ENCODE measurements at places on chromosomes 5 and 9.

DNA sequence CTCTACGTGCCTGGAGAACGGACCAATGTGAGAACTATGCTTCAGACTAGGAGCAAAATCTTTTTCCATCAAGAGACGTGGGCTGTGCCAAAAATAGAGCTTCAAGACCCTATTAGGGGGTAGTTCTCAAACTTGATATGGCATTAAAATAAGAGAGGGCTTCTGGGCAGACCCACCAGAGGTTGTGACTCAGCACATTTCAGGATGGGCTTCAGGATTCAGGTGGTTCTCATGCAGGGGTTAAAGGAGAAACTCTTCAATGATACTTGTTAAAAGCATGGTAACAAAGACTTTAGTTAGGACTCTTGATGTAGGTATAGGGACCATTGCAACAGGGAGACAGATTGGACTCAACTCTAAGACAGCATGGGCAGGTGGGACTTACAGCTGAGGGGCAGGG, 195.5 kb downstream of the RGS3 start:
- no peak for DNase-seq

- DNase-seq: no peak
Measured at GRCh38 chr9:38347946-38348345, 44.6 kb upstream of the ALDH1B1 start.

GRCh38 chr9:22840641-22841040, 394.0 kb downstream of the DMRTA1 start:
- no peak for DNase-seq

DNA sequence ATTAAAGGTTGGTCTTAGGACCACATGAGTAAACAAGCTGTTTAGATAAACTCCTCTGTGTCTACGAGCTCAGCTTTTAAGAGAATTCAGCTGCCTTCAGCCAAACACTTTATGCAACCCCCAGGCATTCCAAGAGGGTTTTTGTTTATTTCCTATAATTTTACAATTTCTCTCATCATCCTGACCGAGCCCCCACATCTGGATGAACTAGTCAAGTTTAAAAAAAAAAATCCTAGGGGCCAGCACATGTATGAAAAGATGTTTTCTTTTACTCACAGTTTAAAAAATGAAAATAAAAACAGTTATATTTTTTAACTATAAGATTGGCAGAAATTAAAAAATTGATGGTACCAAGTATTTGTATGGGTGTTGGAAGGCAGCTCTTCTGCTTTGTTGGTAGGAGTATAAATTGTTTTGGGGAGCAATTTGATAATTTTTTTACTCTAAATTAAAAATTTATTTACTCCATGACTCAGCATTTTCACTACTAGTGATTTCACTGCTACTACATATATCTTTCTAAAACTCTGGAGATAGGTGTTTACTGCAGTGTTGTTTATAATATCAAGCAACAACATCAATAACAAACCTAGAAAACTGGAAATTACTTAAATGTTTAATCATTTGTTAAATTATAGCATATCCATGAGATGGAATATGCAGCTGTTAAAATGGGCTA, 18.1 kb downstream of the YTHDC2 start:
- DNase-seq: no peak

GRCh38 chr5:96562614-96563013, 99.6 kb upstream of the CAST start:
- DNase-seq: no peak

DNA sequence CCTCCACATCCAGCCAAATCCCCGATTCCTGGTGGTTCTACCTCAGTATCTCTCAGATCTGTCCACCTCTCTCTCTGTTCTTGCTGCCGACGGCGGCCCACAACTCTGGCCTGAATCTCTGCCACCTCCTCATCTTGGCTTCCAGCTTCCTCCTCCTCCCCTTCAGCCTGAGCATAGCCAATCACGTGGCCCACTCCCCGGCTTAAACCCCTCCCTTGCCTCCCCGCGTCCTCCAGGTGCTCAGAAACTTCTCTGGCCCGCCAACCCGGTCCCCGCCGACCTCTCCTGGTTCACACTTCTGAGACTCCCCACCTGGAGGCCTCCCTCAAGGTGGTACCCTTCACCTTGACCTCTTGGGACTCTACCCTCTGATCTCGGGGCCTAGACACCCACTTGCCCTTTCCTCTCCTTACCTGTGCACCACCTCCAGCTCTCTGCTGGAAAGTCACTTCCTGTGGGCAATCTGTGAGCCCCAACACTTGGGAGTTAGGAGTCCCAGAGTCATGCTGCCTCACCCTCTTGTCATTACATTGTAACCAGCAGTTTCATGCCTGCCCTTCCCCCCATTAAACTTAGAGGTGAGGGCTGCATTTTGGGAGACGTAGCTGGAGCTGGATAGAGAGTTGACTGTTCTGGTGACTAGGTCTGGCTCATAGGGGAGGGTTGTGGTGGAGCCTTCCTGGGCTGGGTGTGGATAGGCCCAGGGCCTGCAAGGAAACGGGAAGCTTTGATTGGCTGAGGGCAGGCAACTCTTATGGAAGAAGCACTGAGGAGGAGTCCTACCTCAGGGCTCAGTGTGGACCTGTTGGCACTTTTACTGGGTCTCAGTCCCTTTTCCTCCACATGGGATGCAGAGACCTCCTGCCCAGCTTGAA, 4.5 kb upstream of the SET start:
- no peak for DNase-seq

DNA sequence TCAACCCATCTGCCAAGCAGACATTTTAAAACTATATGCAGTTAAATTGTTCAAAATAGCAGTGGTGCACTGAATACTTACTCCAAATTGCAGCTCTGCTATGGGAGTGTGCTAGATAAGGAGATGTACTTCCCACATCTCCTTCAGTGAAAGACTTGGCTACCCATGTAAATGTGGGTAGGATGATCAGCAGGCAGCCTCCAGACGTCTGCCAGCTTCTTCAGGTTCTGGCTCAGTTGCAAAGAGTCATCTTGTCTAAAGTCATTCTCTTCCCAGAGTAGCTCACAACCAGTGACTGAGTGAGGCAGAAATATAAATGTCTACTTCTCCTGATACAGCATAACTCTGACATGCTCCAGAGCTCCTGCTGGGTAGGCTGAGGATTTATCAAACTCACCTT, 1050.0 kb upstream of the CDH10 start:
- no peak for DNase-seq

- no peak for DNase-seq
Measured at GRCh38 chr5:3359642-3360041, 236.0 kb upstream of the IRX1 start.

DNA sequence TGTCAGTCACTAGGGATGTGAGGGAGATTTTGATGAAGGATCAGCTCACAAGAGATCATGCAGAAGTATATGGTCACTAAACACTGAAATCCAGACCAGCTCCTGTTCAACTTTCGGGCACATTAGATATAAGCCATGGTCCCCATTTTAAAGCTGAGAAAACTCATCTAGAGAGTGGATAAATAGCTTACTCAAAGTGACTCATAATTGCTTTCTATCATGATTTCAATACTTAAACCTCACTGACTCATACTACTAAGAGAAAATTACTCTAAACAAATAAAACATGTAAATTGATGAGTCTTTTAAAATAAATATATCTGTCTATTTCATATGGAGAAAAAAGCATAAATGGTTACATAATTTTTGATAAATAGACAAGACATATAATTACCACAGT, 567.7 kb downstream of the TLR4 start:
- DNase-seq: no peak

DNA sequence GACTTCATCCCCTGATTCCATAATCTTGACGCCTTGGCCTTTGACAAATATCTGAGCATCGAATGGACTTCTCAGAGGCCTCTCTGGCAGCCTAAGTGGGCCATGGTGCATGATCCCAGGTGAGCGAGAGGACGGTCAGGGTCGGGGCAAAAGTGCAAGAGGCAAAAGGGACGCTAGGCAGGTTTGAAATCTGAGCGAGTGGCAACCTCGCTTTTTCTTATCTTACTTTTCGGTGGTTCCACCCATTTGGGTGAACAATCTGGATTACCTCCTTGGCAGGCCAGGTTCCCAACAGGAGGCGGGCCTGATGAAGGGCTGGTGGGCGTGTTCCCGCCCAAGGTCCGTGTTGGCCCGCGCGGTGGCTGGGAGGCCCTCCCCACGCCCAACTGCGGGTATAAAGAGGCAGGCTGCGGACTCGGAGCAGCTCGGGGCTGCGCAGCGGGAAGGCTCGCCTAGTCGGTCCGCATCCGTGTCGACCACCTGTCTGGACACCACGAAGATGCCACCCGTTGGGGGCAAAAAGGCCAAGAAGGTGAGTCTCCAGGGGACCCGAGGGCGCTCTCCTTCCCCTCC, at the start of gene BHMT:
BHMT (plus strand) TSS at position 423 of the 573 bp plus-strand sequence; CDS start at position 500, 77 bp downstream.
- no peak for DNase-seq

DNA sequence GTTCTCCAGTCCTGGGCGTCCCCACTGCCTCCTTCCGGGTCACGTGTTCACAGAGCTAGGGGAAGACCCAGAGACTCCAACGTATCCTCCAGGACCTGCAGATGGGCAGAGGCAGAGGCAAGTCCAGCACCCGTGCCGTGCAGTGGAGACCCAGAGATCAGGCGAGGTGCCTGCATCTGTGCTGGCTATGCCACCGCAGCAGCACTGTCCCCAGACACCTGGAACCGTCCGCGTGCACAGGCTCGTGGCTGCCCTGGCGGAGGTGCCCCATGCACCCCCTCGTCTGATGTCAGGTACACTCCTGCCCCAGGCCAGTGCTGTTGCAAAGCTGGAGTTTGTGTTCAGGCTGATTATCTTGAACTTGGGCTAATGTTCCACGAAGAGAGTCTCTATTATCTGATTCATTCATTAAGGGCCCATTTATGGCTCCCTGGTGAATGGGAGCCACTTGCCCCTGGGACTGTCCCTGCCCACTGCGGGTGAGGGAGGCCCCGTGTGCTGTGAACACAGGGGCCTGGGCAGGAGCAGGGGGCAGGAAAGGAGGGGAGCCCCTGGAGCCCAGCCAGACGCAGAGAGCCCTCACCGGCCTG, 13.7 kb downstream of the IRX4 start:
- no peak for DNase-seq

DNA sequence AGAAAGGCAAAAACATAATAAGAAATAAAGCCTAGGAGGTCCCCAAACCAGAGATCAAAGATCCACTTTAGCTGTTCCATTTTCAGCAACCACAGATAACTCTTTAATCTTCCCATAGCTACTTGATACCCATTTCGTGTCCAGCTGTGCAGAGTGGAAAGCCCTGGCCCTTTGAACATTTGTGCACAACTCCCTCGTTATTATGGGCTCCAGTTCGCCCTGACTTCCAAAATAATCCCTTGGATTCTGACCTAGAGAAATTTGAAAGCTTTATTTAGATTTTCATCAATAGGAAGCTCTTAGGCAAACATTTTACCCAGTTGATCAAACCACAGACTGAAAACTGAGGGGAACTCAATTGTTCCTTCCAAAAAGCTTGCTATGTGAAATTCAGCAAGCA, 4.8 kb downstream of the MYOT start:
- no peak for DNase-seq

DNA sequence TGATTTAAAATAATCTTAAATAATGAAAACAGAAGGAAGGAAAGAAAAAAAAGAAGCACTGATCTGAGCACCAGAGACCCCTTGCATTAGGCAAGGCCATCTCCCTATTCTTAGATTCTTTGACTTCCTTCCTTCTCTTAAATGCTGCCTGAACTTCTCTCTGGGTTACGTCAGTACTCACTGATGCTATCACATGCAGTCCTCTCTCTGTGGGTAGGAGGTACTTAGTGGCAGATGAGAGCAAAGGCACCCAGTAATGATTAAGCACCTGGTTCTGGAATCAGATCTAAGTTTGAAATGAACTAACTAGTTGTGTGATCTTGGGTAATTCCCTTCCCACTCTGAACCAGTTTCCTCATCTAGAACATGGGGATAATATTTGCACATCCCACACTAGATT, 110.3 kb upstream of the TBC1D2 start:
- no peak for DNase-seq

GRCh38 chr5:36683821-36684434, 77.5 kb downstream of the SLC1A3 start:
- no peak for DNase-seq

DNA sequence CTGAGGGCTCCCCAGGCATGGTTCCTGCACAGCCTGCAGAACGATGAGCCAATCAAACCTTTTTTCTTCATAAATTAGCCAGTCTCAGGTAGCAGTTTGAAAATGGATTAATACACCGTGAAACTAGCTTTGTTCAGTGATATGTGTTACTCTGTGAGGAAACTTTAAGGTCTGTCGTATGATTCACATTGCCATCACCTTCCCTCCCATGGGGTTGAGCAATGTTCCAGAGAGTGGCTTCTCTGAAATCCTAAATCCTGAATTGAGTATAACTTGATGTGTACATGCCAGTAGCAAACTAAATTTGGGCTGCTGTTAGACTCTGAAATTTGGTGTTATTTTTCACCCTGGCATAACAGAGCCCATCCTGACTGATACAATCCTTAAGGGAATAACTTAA, 866.4 kb upstream of the C9orf72 start:
- DNase-seq: no peak

DNA sequence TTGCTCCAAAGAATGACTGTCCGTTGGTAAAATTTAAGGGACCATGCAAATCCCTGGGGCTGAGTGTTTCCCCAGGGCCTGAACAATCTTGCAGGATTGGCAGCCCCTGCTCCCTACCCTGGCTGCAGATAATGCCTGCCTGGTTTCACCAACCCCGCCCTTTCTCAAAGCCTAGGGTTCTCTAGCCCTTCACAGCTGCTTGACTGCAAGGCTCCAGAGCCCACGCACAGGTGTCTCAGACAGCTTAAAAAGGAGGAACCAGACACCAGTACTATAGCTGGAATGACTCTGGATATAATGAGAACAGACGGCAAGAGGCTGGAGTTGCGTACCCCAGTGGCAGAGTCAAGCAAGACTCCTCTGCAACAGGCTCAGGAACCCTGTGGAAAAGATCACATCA, 25.2 kb upstream of the TNIP1 start:
- no peak for DNase-seq

DNA sequence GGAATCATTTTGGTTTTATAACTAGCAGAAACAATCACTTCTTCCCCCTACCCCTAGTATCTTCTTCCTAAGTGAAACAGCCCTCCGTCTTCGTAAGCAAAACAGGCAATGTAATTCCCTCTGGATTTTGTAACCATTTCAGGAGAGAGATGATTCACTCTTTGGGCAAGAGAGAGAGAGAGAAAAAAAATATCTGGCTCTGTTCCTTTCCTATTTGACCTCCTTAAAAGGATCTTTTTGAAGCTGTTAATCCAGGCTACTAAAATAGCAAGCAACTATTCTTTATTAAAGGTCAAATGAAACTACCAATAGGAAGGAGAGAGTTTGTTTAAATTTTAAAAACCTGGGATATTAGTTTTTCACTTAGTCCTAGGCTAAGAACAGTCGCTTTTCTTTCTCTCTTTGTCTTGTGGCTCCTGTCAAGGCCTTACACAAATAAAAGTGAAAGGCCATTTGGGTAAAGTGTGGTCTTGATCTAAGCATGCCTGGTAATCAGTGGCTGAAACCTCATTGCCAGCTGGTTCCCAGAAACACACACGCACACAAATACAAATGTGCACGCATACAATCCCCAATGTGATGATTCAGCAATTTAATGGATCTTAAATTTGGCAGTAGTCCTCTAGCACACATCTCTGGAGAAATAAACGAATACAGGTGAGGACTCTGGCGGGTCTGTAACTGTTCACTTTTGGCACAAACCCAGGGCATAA, 70.2 kb downstream of the PRUNE2 start:
- no peak for DNase-seq

GRCh38 chr9:1776668-1777067, 238.5 kb upstream of the SMARCA2 start:
- no peak for DNase-seq
